Activated T-helper 2 cell treated with anti-CD3 and anti-CD28 coated beads, Interferon-gamma antibody, Interleukin-2, Interleukin-4, amounts not matched to agents 10 μg/mL and 5 μg/mL and 100 μg/mL, durations not matched to agents 14 hours and 24 hours and 36 hours (primary cell): ENCODE measurements at places on chromosomes 2 and 18. TPM values are rescaled to one million over a fixed set of nuclear protein-coding genes. Genes with fewer than 3 reads are reported as not detected.

GRCh38 chr18:26268454-26268853, 42.2 kb downstream of the TAF4B start:
- DNase-seq, result no peak
- H3K27ac ChIP-seq, result no peak overlapping the region
- H3K36me3 ChIP-seq, result peaks cover 22% of the 10 kb centered on the region

EFR3B gene
- 0.34 and 0.46 TPM in 2 replicates for total RNA-seq

CYP27A1 gene
- not detected in 2 replicates for total RNA-seq

DNA sequence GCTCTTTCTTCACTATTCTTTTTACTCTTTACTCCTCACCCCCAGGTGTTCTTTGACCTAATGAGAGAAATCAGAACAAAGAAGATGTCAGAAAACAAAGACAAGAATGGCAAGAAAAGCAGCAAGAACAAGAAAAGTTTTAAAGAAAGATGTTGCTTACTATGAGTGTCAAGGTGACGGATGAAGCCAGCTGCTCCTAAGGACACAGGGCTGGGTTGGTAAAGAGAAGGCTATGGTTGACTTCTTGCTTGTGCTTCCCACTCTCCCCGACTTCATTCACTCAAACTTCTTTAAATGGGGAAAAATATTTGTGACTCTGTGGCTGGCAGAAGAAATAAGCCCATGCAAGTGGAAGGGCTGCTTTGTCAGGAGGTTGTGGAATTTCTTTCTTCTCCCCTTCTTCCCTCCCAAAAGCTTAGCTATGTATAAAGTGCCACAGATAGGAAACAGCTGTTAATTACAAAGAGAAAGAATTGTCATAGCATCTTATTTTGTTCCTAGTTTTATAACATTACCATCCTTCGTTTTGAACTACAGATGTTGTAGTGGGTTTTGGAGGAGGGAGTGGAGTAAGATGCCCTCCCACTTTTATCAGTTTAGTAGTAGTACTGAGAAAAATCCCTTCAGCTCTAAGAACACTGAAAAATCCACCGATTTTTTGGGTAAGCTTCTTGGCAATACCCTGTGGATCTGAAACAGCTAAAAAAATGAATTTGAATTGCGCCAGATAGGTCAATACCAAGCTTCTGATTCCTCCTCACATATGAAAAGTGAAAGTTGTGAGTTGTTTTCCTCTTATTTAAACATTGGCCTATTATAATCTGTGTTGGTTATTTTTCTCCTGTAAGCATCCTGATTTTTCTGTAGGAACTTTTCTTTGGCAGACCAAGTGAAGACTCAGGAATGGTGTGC, 40.7 kb downstream of the RALB start:
- DNase-seq, result no peak
- H3K27ac ChIP-seq, result peak overlapping the region; percentile 29
- H3K27me3 ChIP-seq, result no peaks in the 10 kb centered on the region

- no peaks in the 10 kb centered on the region for H3K4me1 ChIP-seq
- no peaks in the 10 kb centered on the region for H3K36me3 ChIP-seq
- DNase-seq, result no peak
- H3K27ac ChIP-seq, result no peak overlapping the region
- no peaks in the 10 kb centered on the region for H3K27me3 ChIP-seq
- no peak overlapping the region for H3K4me3 ChIP-seq
These were observed 370.7 kb upstream of the SYT4 start for GRCh38 chr18:43648002-43648401.

DNA sequence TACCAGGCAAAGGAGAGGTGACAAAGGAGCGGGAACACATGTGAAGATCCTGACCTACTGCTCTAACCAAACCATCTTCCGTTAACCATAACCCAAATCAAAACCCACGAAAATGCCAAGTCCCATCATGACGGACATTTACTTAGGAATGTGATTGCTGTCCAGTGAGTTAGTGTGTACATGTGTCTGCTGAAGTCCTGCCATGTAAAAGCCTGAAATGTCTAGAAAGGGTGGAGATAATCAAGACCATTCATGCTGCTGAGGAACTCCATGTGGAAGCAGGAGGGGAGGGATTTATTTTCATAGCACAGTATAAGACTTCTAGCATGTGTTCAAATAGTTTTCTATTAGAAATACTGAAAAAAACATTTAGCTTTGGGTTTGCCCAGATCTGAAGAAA, 137.0 kb upstream of the BOD1L2 start:
- no peak for DNase-seq
- H3K27me3 ChIP-seq, result no peaks in the 10 kb centered on the region
- H3K36me3 ChIP-seq, result peaks cover 7% of the 10 kb centered on the region
- no peak overlapping the region for H3K4me3 ChIP-seq

DNA sequence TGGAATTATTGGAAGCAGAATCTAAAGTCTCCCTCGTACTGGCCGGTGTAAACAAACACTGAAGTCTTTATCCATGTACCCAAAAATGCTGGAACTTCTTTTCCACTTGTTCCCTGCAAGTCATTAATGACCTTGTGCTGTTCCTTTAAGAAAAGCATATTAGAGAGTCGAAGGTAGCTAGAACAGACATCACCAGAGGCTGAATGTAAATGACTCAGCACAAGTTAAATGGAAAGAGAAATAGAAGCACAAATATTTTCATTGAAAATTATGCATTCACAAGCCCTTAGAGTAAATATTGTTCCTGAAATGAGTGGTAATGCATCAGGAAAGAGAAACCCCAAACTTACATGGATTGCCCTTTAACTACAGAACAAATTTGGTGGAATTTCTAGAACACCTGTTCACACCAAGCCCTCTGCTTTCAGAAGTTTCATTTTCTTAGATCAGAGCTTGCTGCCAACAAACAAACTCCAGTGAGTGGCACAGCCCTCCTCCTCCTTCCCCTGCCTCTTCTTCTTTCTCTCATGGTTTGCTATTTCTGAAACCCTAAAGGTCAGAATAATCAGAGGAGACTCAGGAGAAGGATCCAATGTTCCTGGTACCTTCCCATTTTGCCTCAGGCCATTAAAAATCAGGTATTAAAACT, 264.3 kb downstream of the TXNL1 start:
- no peak for DNase-seq
- H3K4me1 ChIP-seq, result no peaks in the 10 kb centered on the region
- no peaks in the 10 kb centered on the region for H3K27me3 ChIP-seq
- H3K4me3 ChIP-seq, result no peak overlapping the region

DNA sequence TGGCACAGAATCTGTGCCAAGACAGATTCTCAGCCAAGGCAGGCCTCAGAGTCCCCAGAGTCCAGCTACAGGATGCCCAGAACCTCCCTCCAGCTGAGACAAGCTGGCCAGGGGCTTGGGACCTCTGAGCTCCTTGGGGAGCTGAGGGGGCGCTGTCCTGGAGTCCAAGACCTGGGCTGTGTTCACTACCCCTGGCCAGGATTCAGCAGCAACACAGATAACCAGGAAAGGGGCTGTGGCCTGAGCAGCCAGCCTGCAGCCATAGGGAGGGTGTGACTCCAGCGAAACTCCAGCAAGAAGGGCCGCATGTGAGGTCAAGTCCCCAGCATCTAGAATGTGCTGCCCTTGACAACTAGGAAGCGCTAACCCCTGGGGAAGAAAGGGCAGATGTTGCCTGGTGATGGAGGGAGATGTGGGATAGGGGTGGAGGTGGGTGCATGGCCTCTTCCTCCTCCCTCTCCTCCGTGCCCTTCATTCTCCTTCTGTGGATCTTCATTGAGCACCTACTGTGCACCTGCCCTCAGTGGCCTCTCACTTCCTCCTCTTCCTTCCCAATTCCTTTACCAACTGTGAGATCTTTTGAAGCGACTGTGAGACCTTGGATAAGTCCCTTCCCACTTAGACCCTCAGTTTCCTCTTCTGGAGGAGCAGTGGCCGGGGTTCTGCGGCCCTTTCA, 7.7 kb upstream of the ARID5A start:
- H3K27ac ChIP-seq, result peak overlapping the region; percentile 88
- no peak for DNase-seq
- H3K27me3 ChIP-seq, result no peaks in the 10 kb centered on the region
- H3K4me3 ChIP-seq, result peak overlapping the region; percentile 59
- peaks cover 91% of the 10 kb centered on the region for H3K4me1 ChIP-seq

DNA sequence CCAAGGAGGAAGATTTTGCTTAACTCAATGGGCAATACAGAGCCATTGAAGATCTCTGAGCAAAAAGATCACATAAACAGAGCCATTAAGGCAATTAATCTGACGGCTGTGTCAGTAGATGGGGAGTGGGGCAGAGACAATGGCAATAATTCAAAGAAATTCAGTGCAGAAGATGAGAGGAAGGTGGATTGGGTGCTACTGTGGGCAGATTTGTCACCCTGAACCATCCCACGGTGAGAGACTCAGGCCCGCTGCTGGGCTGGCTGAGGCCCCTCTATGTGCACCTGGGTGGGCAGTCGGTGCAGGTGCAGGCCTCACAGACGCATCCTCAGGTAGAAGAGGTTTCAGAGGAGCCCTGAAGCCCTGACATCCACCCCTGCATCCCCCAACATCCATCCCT, 458.6 kb downstream of the EIPR1 start:
- no peaks in the 10 kb centered on the region for H3K27me3 ChIP-seq
- no peak overlapping the region for H3K4me3 ChIP-seq
- H3K4me1 ChIP-seq, result no peaks in the 10 kb centered on the region
- no peaks in the 10 kb centered on the region for H3K36me3 ChIP-seq

DNA sequence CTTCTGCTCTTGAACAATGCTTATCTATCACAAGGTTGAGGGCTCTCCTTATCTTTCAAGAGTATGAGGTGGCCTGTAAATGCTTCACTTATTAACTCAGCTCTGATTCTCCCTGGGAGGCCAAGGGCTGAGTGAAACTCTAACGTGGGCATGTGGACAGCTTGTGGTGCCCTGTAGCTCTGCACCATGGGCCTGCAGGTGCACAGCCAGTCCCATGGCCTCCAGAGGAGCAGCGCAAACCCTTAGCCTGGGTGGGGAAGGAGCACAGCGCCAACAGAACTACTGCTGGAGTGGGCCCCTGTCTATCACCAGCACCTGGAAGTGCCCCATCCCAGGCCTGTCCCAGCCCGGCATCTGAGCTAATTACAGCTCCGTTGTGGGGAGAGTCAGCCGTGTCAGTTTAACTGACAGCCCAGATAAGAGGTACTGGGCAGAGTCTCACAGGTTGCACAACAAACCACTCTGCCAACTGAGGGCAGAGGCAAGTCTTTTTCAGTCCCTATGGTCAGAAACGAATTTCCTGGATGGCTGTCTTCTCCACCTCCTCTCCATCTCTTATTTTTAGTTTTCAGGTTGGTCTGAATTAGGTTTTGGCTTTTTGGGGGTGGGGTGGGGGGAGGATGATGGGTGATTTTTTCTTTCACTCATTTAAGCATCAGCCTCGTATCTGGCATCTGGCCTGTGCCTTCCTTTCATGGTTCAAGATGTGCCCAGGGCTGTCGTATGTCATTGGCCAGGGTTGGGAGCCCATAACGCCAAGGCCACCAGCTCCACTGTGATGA, 219.5 kb downstream of the BCL2 start:
- no peak overlapping the region for H3K27ac ChIP-seq
- H3K27me3 ChIP-seq, result peaks cover 21% of the 10 kb centered on the region
- peaks cover 9% of the 10 kb centered on the region for H3K36me3 ChIP-seq
- H3K4me3 ChIP-seq, result no peak overlapping the region
- no peak for DNase-seq

- H3K27ac ChIP-seq, result no peak overlapping the region
- H3K4me1 ChIP-seq, result no peaks in the 10 kb centered on the region
- H3K36me3 ChIP-seq, result no peaks in the 10 kb centered on the region
- no peak overlapping the region for H3K4me3 ChIP-seq
These were observed 153.1 kb upstream of the ALPP start for GRCh38 chr2:232225429-232225828.

GRCh38 chr2:222606306-222606705, 49.6 kb downstream of the FARSB start:
- DNase-seq, result no peak
- H3K4me1 ChIP-seq, result peaks cover 2% of the 10 kb centered on the region
- H3K36me3 ChIP-seq, result peaks cover 44% of the 10 kb centered on the region
- no peak overlapping the region for H3K4me3 ChIP-seq
